Frontal cortex (tissue), 4 donors: ENCODE measurements at places on chromosomes 3 and 15. TPM values are rescaled to one million over a fixed set of nuclear protein-coding genes. Genes with fewer than 3 reads are reported as not detected.

Gene ARIH1
- 31.4 TPM for total RNA-seq

Gene FETUB
- total RNA-seq = not detected

Gene IL5RA
- under 0.01 TPM for total RNA-seq

Gene ADGRG7
- not detected for total RNA-seq

Gene ACTRT3
- 3.3 TPM for total RNA-seq

Gene PLA2G4B
- total RNA-seq = 2.4 TPM

Gene HHATL
- not detected for total RNA-seq

Gene CAV3
- total RNA-seq = not detected

Gene HES1
- 14.7 TPM for total RNA-seq

Gene ADPRH
- 1.2 TPM for total RNA-seq

Gene USP50
- total RNA-seq = 2.9 TPM

Gene KCNMB3
- total RNA-seq = 2.0 TPM

Gene CLRN1
- total RNA-seq = not detected

Gene ZPLD1
- total RNA-seq = not detected

Gene TEX55
- not detected for total RNA-seq

Gene PAK2
- 48.1 TPM for total RNA-seq

Gene TYRO3
- total RNA-seq = 22.4 TPM

Gene MORC1
- total RNA-seq = under 0.01 TPM

Gene PARP3
- total RNA-seq = 3.3 TPM

Gene FOXL2
- total RNA-seq = under 0.01 TPM

Gene GOLGA8K
- total RNA-seq = 0.41 TPM

Gene TJP1
- 40.8 TPM for total RNA-seq

Gene CDCP1
- total RNA-seq = 0.41 TPM

Gene LDHAL6B
- total RNA-seq = not detected

Gene LRRC57
- 14.3 TPM for total RNA-seq

Gene CAMK1
- 69.7 TPM for total RNA-seq

Gene TRAK1
- total RNA-seq = 28.1 TPM

Gene GOLGA8G
- not detected for total RNA-seq

Gene ADAMTSL3
- total RNA-seq = 17.1 TPM

Gene SCN11A
- total RNA-seq = under 0.01 TPM

Gene ARHGEF26
- total RNA-seq = 4.1 TPM

Gene GOLGA6B
- not detected for total RNA-seq

Gene ADAMTS9
- total RNA-seq = 24.1 TPM

Gene PRR20G
- total RNA-seq = not detected

Gene GCNT3
- total RNA-seq = 0.41 TPM

Gene GABRG3
- 24.1 TPM for total RNA-seq

Gene FGD5
- 2.9 TPM for total RNA-seq

Gene STAB1
- total RNA-seq = 13.9 TPM

Gene GATA2
- total RNA-seq = 0.41 TPM

Gene CTDSPL
- total RNA-seq = 15.5 TPM

Gene CNTN3
- 50.1 TPM for total RNA-seq

Gene WNT5A
- total RNA-seq = 7.3 TPM

Gene RBPMS2
- total RNA-seq = under 0.01 TPM

Gene CPEB1
- 2.0 TPM for total RNA-seq
